ENCODE measurements at places on chromosomes 5 and 9. TPM values are rescaled to one million over a fixed set of nuclear protein-coding genes. Genes with fewer than 3 reads are reported as not detected.

DNA sequence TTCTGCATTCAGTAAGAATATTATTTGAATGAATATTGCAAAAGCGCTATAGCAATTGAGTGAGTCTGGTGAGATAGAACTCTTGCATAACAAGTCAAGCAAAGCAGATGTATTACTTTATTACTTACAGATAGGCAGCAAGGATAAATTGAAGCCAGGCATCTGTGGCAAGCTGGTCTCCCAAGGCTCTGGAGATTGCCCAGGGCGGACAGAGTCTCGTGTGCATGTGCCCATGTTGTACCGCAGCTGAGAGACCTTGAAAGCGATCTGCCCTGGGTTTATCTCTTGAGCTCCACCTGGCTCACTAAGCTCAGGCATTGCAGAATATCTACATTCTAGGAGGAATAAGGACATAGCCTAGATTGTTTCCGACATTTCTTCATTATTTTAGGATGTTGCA lies 591.6 kb downstream of the ISL1 start:
- DNase-seq = no peak

Gene PSIP1
- 33.5 TPM for total RNA-seq

Gene MROH2B
- total RNA-seq = not detected

Gene TRPM6
- total RNA-seq = 0.82 TPM

- DNase-seq = peak; percentile 11
Observed at GRCh38 chr9:21559402-21560280, 77.5 kb upstream of the IFNE start.

GRCh38 chr5:74201334-74202081 lies 439.0 kb downstream of the ENC1 start:
- DNase-seq = no peak

Gene PIP5K1B
- 31.0 TPM for total RNA-seq

Gene TRIM32
- 17.3 TPM for total RNA-seq

Gene LMNB1
- total RNA-seq = 23.2 TPM

DNA sequence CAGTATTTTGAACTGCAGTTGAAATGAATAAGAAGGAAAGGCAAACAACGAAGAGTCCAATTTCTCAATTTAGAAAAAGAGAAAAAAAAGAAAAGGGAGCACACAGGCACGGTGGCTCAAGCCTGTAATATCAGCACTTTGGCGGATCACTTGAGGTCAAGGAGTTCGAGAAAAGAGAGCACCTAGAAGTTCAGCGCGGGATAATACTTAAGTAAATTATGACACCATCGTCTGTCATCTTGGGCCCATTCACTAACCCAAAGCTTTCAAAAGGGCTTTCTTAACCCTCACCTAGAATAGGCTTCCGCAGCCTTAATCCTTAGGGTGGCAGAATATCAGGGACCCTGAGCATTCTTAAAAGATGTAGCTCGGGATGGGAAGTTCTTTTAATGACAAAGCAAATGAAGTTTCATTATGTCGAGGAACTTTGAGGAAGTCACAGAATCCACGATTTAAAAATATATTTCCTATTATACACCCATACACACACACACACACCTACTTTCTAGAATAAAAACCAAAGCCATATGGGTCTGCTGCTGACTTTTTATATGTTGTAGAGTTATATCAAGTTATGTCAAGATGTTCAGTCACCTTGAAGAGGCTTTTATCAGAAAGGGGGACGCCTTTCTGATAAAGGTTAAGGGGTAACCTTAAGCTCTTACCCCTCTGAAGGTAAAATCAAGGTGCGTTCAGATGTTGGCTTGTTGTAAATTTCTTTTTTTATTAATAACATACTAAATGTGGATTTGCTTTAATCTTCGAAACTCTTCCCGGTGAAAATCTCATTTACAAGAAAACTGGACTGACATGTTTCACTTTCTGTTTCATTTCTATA lies 602 bp upstream of the CD274 start:
- DNase-seq = no peak

DNA sequence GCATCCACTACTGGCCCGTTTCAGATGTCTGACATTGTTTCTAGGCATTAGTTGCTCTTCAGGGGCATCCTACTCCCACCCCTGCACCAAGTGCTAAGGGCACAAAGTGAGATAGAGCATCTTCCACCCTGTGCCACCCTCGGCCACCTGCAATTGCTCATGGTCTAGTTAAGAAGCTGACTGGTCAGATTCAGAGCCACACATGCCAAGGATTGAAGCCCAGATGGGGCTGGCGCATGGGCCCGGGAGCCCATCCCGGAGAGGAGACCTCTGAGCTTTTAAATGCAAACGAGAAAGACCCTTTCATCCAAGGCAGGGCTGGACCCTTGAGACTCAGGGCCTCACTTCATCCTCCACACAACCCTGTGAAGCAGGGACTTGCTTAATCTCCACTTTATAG lies 28.5 kb downstream of the HRH2 start:
- DNase-seq = no peak

Gene PLAC8L1
- total RNA-seq = not detected

- DNase-seq = no peak
Observed at GRCh38 chr5:68861099-68861498, 232.7 kb upstream of the SLC30A5 start.

DNA sequence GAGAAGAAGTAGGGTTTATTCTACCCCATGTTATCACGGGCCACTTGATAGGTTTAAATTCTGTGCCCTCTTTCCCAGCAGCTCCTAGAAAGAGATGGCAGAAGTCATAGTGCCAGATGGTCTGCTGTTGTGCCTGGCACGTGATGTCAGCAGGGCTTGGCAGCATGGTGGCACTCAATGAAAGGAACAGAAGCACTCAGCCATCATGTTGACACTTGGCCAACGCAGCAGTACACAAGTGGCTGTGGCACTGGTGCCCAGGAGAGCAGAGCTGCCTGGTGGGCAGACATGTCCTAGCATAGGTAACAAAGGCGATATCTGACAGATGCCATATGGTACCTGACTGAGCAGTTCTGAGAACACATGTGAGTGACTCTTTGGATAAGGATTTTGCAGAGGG lies 796.4 kb upstream of the ACO1 start:
- no peak for DNase-seq

GRCh38 chr5:124960266-124960665 lies 213.8 kb upstream of the ZNF608 start:
- no peak for DNase-seq

DNA sequence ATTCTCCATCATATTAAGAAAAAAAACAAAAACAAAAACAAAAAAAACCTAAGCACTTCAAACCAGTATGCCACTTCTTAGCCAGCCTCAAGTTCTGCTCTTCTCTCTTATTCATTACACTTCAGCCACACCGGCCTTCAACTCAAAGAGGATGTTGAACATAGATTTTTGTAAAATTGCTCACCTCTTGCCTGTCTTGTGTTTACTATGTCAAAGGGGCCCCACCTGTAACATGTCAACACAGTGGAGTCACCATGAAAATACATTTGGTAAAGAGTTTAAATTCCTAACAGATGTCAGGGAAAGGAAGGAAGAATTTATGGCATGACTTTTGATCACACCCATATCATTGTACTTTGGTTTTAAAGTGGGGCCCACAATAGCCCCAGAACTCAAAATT lies 121.1 kb upstream of the GHR start:
- no peak for DNase-seq
